ENCODE measurements at places on chromosomes 11 and 22. TPM values are rescaled to one million over a fixed set of nuclear protein-coding genes. Genes with fewer than 3 reads are reported as not detected.

EMID1 gene
- 6.0 TPM for total RNA-seq

MICAL3 gene
- 35.6 TPM for total RNA-seq

- peaks cover 8% of the 10 kb centered on the region for H3K27me3 ChIP-seq
- no peak overlapping the region for H3K27ac ChIP-seq
- H3K4me1 ChIP-seq: no peaks in the 10 kb centered on the region
Measured at GRCh38 chr11:32751381-32751780, 43.1 kb downstream of the CCDC73 start.

DNA sequence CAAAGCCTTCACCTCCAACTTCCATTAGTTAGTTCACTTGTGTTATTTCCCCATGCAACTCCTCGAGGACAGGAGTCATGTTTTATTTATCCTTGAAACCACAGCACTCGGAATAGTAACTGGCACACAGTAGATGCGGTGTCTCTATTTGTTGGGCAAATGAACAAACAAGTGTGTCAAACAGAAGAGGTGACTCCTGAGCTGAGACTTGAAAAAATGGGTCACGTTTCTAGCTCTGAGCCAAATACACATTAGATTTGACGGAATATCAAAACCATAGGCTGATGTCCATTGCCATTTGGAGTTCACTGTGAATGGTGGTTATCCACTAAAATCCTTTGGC lies 68.9 kb downstream of the C11orf91 start:
- H3K4me1 ChIP-seq: peaks cover 7% of the 10 kb centered on the region
- peaks cover 3% of the 10 kb centered on the region for H3K27me3 ChIP-seq
- H3K36me3 ChIP-seq: peaks cover 19% of the 10 kb centered on the region
- no peak for DNase-seq

DNA sequence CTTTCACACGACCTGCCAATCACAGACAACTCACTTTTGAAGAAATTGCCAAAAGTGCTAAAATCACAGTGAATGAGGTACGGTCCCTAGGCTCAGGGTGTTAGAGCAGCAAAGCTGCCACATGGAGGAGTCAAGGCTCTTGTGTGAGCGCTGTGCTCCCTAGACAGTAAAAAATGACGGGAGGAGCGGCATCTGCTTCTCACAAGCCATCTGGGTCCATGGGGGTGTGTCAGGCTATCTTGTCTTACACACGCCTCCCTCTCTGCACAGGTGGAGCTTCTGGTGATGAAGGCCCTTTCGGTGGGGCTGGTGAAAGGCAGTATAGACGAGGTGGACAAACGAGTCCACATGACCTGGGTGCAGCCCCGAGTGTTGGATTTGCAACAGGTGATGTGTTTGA lies 14.8 kb downstream of the PSMD13 start:
- no peaks in the 10 kb centered on the region for H3K27me3 ChIP-seq
- no peak overlapping the region for H3K4me3 ChIP-seq
- no peak overlapping the region for H3K27ac ChIP-seq
- H3K36me3 ChIP-seq: peaks cover 62% of the 10 kb centered on the region
- no peak for DNase-seq
- peaks cover 6% of the 10 kb centered on the region for H3K4me1 ChIP-seq

GRCh38 chr11:74926304-74927030 lies 22.4 kb downstream of the XRRA1 start:
- H3K27me3 ChIP-seq: no peaks in the 10 kb centered on the region
- no peak for DNase-seq
- no peak overlapping the region for H3K27ac ChIP-seq
- H3K4me1 ChIP-seq: no peaks in the 10 kb centered on the region

DNA sequence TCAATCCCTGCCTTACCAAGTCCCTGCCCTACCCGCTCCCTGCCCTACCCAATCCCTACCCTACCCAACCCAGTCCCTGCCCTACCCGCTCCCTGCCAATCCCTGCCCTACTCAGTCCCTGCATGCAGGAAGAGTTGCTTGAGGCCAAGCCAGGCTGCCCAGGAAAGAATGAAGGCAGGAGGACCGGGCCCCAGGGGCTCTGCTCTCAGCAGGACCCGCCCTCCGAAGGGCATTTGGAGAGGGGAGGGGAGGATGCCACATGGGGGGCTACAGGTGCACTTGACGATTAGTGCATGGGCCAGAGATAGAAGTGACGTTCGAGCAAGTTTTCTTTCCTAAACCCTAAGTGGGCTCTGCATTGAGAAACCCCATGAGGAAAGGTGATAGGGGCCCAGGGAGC lies 581.2 kb downstream of the TBC1D22A start:
- H3K36me3 ChIP-seq: no peaks in the 10 kb centered on the region
- no peak overlapping the region for H3K27ac ChIP-seq
- H3K27me3 ChIP-seq: peaks cover 5% of the 10 kb centered on the region
- H3K4me3 ChIP-seq: no peak overlapping the region
- no peak for DNase-seq
- no peaks in the 10 kb centered on the region for H3K4me1 ChIP-seq

GRCh38 chr11:126560221-126560620 lies 204.7 kb downstream of the ST3GAL4 start:
- peaks cover 29% of the 10 kb centered on the region for H3K27me3 ChIP-seq
- DNase-seq: no peak
- H3K36me3 ChIP-seq: no peaks in the 10 kb centered on the region
